ENCODE measurements at places on chromosomes 1 and 21.
A peak's percentile ranks its signal among the peaks of the same experiment; 100 is the strongest.

DNA sequence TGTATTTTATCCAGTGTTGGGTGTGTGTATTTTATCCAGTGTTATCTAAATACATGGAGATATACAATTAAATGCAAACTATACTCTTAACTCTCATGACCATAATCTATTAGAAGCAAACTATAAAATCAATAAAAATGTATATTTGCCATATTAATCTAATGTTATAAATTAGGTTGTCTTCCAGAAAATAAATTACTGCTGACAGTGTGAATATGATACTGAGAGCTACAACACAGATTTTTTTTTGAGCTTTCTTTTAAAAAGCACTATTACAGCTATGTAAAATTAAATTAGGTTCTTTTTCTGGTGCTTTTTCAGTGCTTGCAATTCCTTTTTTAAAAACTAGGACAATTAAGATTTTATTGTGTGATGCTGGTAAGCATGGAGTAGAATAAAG is 19.0 kb upstream of the GPR52 start:
- no peak for DNase-seq

GRCh38 chr21:44012474-44013379 is 618 bp downstream of the TRAPPC10 start:
- peak; percentile 94 for DNase-seq

- no peak for DNase-seq
Measured at GRCh38 chr1:94191216-94191615, 46.2 kb downstream of the ARHGAP29 start.

- no peak for DNase-seq
Measured at GRCh38 chr1:153597206-153597605, 15.7 kb downstream of the S100A16 start.

DNA sequence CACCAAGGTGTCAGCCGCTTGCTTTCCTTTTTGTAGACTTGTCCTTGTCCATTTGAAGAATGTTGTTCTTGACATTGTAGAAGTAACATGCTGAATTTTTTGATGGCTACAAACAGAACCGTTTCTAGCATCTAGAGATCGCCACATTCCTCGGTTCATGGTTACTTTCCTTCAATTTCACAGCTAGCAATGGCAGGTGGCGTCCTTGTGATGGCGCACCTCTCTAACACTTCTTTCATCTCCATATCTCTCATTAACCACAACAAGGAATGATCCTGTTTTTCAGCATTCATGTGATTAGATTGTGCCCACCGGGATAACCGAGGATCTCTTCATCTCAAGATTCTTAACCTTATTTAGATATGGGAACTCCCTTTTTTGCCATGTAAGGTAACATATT is 2129.8 kb downstream of the NCAM2 start:
- DNase-seq, result no peak

DNA sequence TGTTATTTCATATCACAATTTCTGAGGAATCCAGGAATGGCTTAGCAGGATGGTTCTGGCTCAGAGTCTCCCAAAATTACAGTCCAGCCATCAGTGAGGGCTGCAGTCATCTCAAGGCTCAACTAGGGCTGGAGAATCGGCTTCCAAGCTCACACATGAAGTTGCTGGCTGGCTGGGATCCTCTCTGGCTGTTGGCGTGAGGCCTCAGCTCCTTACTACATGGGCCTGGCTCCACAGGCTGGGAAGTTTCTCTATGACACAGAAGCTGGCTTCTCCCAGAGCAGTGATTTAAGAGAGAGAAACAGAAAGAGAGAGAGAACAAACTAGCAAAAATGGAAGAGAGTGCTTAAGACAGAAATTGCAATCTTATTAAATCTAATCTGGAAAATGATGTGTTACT is 38.8 kb upstream of the RGS8 start:
- DNase-seq, result no peak

DNA sequence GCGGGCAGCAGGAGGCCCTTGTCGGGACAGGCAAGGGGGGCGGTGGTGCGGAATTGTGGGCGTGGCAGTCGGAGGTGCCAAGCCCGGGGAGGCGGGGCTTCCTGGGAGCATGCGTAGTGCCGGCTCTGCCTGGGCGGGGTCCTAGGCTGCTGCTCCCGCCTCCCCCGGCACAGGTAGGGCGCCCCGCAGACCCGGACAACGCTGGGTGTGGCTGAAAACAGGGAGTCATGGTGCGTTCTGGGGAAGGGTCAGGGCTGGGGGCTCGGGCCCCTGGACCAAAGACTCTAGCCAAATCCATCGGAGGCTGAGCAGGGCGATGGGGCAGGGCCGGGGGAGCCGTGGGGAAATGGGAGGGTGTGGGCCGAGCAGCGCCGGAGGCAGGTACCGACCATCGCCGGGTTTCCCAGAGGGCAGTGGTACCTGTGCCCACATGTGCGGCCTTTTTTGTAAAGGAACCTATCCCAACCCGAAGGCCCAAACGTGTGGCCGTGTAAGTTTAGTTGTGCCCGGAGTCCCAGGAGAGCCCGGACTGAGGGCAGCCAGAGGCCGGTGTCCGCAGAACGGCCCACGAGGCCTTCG is 231.9 kb downstream of the SDCCAG8 start:
- no peak for DNase-seq

GRCh38 chr1:2611031-2611501 is 21.8 kb downstream of the MMEL1 start:
- peak; percentile 45 for DNase-seq

- no peak for DNase-seq
Measured at GRCh38 chr1:109846846-109847245, 63.8 kb upstream of the CSF1 start.

DNA sequence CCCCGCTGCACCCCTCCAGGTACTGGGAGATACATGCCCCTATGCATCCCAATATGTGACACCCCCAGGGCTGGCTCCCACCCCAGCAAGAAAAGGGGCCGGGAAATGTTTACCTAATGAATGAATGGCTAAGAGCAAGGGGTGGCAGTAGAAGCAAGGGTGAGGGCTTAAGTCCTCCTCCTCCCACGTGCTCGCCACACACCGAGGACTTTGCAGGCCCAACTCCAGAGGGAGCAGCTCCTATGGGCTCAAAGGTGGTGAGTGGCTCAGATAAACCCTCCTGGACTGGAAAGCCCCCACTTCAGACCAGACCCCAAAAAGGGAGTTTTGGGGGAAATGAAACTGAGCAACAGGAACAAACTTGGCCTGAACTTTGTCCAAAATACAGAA is 11.4 kb downstream of the SLC45A3 start:
- no peak for DNase-seq

DNA sequence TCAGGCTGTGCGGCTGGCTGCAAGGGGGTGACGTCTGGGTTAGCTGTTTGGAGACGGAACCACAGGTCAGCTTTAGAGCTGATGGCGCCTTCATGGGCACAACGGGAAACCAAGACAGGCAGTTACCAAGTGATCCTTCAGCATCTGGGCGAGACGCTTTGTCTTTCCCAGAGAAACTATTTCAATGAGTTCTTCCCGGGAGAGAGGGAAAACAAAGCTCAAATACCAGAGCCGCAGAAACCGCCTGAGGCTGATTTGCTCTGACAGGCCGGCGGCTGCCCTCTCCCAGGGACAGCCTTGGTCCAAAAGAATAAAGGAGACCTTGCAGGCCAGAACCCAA is 76.5 kb downstream of the CD58 start:
- DNase-seq, result no peak

DNA sequence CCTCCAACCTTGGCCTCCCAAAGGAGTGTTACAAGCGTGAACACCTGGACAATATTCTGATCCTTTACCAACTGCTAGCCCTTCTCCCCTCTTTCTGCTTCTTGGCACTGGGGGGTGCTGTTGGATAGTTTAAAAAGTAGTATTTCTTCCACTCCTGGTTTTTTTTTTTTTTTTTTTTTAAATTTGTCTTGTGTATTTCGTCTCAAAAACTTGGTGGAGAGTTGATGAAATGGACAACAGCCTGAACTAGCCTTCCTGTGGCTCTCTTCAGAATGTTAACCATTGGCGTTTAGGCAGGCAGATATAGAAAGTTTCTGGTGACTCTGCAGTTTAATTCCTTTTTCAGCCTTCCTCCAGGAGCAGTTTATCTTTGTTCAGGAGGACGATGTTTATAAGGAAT is 69.7 kb upstream of the USP24 start:
- DNase-seq, result peak; percentile 30

GRCh38 chr1:51236531-51237350 is 668 bp downstream of the RNF11 start:
- peak; percentile 44 for DNase-seq

DNA sequence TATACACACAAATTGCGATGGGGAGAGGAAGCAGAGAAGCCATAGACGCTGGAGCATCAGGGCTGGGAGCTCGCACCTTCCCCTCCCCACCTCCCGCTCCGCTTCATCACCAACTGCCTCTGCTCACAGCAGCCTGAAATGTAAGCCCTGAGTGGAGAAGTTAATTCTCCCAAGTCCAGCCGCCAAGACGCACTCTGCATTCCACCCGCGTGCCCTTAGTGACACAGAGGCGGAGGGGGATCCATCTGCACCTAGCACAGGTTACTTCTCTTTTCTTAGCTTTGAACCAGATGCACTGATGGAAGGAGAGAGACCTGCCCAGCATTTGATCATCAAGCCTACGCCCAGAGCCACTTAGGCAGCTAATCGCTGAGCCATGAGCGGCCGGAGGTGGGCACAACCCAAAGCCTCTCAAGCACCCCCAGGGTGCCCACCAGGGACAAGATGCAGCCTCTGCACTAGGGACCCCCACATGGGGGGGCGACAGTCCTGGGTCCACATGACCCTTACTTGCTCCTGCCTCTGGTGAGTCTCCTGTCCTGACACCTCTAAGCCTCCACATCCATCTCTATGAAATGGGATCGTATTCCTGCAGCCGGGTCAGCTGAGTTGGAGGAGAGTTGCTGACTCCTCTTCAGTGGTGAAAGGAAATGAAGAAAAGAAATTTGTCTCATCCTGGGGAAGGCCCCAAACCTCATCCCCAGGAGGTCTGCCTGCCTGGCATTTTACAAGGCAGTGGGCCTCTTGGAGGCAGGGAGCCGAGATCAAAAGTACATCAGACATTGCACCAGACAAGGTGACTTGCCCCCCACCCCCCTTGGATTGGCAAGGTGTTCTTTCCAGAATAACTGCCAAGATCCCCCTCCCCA is 316.2 kb downstream of the MATN1 start:
- no peak for DNase-seq

DNA sequence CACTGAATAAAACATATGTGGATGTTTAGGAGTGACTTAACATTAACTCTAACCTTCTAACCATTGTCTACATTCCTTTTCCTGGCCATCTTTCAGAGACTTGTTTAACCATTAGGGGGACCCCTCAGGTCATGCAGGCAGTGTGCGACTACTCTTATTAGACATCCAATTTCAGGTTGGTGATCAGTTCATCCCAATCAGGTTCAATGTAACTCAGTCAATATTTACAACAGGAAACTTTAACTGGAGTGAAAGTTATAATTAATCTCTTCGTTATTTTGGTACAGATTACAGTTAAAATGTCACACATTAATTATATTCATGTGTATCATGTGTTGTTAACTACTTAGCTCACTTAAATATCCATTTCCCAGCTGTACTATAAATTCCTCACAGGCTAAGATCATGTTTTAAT is 68.8 kb upstream of the RGS1 start:
- DNase-seq, result no peak

GRCh38 chr1:9400425-9401079 is 107.9 kb downstream of the SPSB1 start:
- no peak for DNase-seq

DNA sequence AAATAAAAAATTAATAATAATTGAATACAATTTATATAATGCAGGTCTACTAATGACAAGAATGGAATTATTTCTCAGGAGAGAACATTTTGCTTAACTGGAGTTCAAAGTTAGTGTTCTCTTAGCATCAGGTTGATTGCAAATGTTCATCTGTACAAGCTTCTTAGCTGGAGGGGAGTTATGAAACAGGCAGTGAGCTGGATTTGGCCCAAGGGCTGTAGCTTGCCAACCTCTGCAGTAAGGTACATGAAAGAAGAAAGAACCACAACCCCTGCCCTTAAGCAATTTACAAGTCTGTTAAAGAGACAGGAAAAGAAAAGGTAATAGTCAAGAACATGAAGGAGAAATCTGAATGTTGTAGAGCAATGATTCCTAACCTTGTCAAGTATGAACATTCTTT is 17.0 kb downstream of the LPGAT1 start:
- no peak for DNase-seq

DNA sequence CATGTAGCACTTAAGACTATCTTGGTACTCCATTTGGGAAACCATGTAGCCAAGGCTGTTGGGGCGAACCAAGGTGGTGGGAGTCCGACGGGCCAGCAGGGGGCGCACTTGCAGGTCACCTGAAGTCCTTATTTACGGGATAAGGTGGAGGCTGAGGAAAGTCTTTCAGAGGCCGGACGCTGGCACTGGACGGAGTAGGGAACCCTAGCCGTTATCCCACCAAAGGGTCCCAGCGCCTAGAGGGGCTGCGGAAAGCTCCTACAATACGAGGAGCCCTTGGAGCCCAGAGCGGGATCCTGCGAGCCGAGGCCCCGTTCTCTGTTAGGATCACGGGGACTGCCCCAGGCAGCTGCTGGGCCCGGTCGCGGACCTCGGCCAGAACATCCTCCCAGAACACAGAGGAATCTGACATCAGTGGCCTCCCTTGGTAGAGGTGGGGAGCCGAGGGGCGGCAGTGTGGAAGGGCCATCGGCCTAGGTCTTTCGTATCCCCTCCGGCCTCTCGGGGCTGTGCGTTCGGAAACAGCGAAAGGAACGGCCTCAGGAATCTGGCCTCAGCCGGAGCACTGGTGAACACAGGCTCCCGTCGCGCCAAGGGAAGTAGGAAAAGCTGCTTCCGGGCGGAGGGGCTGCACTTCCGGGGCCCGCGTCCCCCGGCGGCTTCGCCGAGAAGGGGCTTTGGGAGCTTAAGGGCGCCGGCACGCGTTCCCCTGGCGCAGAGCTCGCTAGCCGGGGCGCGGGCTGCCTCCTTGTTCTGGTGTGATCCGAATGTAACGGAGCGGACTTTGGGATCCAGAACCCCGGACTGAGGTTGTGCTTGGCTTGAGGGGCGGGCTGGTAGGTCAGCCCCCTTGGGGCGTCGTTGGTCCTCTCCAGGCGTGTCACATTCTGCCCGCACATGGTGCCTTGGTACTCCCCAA is 29.9 kb upstream of the RPTN start:
- DNase-seq, result peak; percentile 83

DNA sequence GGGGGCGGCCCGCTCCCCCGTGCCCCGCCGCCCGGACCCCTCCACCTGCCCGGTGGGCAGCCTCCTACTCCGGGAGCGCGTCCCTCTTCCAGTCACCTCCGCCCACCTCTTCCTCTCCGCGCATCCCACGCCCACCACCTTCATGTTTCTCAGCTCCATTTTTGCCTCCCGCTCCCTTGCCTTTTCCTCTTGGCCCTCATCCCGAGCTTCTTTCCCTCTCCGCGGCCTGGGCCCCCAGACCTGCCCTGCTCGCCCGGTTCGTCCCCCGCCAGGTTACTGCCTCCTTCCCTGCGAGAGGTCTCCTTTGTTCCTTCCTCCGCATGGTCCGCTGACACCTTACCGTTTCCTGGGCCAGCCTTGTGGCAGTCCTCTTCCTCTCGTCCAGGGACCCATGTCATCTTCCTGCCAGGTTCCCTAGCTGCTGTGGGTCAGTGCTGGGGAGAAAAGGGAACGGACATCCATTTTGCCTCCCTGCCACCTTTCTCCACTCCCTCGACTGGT is 563 bp downstream of the QSOX1 start:
- DNase-seq, result peak; percentile 34

- no peak for DNase-seq
Measured at GRCh38 chr1:19065526-19066247, 109.2 kb upstream of the IFFO2 start.
